Forelimb muscle (tissue), 1 donor: ENCODE measurements at places on chromosomes 1 and 21. TPM values are rescaled to one million over a fixed set of nuclear protein-coding genes. Genes with fewer than 3 reads are reported as not detected.

The ETS2 gene
- 24.9 TPM for polyA plus RNA-seq

The KDF1 gene
- polyA plus RNA-seq, result not detected

The ACTL8 gene
- polyA plus RNA-seq, result not detected

GRCh38 chr1:67555461-67556296 lies 125.5 kb upstream of the SERBP1 start:
- no peak for DNase-seq

- DNase-seq, result no peak
Measured at GRCh38 chr1:999725-1000356, at the start of gene HES4. HES4 (minus strand) TSS chr1:1000097; CDS start chr1:999973, 124 bp downstream.
